Fibroblast of the conjunctiva (primary cell): ENCODE measurements at places on chromosomes 3 and 15.

GRCh38 chr3:99741588-99741987, 76.1 kb upstream of the CMSS1 start:
- DNase-seq: no peak

DNA sequence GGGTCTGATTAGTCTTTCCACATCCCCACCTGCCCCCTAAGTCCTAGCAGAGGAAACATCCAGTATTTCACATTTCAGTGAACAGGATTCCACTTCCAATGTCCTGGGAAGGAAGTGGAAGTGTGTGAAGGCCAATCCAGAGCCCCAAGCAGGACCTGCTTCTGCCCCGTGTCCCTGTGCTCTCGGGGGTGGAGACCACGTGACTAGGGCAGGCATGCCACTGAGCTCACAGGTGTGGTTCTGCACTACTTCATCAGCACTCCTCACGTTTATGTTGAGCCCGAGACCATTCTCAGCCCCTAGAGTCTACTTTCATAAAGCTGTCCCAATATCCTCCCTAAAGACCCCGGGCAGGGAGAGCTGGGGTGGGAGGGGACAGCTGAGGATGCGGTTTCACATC, 84.3 kb downstream of the RAB11A start:
- DNase-seq: no peak

- no peak for DNase-seq
These were observed 12.3 kb upstream of the CDAN1 start for GRCh38 chr15:42749266-42749665.

- DNase-seq: no peak
These were observed 226.7 kb upstream of the MCTP2 start for GRCh38 chr15:94004697-94005096.

GRCh38 chr3:147412917-147413685, 3.9 kb downstream of the ZIC1 start:
- DNase-seq: no peak

DNA sequence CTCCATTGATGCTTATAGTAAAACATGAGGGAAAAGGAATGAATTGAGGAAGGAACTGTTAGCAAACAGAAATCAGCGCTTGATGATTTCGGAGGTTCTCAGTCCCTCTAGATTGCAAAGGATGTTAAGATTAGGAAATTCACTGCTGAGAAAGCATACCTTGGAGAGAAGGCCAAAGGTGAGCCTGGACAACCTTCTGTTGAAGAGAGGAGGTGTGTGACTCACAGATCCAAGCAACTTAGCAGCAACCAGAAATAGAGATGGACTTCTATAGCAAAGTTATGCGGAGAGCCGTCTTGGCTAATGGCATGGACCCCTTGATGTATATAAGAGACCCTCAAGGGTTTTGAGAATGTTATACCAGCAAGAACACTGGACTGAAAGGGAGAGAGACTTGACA, 114.3 kb downstream of the EEFSEC start:
- DNase-seq: no peak

DNA sequence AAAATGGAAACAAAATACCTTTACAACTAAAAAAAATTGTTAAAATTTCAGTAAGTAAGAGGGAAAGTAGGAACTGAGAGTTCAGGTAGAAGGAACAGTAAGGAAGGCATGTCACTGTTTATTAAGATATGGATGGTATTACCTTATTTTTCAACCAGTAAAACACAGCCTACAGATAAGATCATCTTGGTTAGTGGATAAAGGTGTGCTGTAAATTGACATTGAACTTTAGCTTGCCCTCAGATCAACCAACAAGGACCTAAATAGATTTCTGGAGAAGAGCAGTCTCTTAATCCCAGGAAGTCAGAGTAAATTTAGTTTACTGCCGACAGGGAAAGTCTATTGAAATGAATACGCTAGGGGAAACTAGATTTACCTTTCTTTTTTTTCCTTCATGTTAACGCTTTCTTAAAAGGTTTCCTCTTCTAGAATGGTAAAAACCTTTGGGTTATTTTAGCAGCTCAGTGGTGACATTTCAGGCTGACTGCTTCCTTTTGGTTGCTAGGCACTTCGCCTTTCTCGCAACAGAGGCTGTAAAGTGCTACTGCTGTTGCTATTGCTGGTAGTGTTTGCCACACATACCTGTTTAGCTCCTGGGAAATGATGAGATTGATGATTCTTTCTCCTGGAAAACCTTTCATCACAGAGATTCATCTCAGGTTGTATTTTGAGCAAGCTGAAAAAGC, 12.9 kb downstream of the DZIP3 start:
- DNase-seq: no peak

DNA sequence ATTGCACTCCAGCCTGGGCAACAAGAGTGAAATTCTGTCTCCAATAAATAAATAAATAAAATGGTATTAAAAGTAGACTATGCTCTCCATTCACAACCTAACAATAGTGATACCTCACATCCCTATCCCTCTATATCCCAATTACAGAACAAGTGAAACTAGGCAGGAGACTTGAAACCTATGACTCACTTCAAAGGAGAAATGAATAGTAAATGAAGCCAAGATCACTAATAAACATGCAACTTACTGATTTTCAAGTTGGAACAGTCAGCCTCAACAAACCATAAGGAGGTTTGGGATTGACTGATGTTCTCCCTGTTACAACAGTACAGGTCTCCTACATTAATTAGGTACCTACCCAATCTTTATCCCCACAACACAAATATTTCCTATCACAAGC, 103.4 kb downstream of the GSK3B start:
- DNase-seq: no peak

DNA sequence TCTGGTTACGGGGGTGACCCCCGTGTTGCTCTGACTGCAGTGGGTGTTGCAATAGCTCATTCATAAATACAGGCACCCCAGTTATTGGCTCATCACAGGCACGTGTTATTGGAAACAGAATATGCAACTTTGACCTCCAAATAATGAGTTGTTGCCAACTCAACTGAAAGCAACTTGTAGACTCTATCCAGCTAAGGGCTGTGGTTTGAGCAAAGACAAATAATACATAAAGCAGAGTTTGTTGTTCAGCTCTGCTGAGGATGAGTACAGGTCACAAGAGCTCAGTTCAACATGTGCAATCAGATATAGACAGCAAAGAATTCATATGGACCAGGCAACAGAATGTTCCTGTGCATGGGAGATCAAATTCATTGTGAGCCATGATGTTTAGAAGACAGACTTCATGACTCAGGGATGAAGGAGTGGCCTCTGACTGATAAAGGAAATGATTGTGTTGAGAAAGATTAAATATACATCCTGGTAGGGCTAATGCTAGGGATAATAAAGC, 87.6 kb upstream of the LRIG1 start:
- peak; percentile 72 for DNase-seq

DNA sequence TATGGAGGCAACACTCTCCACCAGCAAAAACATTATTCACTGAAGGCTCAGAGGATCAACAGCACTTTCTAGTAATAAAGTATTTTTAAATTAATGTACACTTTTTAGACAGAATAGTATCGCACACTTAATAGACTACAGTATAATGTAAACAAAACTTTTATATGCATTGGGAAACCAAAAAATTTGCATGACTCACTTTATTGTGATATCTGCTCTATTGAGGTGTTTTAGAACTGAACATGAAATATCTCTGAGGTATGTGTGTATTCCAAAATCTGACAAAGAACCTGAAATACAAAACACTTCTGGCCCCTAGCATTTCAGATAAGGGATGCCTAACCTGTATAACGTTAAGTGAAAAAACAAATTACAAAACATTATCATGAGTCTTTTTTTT, 99.7 kb downstream of the PRICKLE2 start:
- no peak for DNase-seq

GRCh38 chr3:30616347-30617027, 10.1 kb downstream of the TGFBR2 start:
- no peak for DNase-seq

GRCh38 chr3:98519351-98519750, 3.4 kb downstream of the CLDND1 start:
- no peak for DNase-seq

DNA sequence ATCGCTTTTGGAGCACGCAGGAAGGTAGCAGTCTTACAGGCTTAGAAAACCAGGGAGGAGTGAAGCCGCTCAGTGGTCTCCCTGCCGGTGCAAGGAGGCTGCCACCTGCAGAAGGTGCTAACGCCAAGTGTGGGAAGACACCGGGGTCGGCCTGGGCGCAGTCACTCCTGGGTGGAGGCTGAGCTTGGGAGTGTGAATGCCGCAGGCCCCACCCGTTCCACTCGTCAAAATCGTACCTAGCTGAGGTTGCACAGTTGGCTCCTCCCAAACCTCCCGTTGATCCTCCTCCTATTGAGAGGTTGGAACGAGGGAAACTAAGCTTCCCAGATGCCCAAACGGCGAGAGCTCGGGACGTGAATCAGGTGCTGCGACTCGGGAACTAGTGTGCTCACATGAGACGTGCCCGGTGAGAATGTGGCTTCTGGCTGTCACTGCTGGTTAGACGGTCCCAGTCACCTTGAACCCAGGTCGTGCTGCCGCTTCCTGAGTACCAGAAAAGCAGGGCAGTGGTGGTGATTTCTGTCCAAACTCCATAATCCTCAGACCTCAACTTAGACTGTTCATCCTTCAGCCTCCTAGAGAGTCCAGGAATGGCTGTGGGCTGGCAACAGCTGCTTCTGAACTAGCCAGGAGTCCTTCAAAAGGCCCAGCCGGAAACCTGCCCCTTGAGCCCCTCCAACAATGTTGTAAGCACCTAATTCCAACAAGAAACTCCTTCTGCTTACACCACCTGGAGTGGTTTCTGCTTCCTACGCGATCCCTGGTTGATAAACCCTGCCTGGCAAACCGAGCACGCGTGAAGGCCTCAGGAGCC, 156.0 kb downstream of the XXYLT1 start:
- no peak for DNase-seq

DNA sequence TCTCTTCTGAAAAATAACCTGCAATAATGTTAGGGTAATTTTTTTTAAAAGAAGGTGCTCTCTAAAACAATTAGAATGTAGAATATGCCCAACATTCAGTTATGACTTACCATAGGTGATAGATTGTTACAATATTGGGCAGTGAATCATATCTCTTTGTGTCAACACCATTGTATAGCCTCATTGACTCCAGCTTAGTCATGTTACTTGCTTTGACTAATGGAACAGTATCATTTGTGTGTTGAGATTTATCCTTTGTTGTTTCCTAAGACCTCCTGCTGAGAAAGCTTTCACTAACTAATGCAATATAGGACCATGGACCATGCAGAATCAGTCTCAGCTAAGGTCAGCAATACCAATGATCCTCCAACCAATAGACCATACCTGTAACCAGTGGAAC, 1106.4 kb downstream of the SI start:
- no peak for DNase-seq

- no peak for DNase-seq
These were observed 127.1 kb downstream of the FMN1 start for GRCh38 chr15:33067456-33067855.

GRCh38 chr15:39919748-39920509, at the start of gene GPR176:
GPR176 (minus strand) TSS chr15:39920266; CDS start chr15:39920026, 240 bp downstream.
- peak; percentile 85 for DNase-seq

DNA sequence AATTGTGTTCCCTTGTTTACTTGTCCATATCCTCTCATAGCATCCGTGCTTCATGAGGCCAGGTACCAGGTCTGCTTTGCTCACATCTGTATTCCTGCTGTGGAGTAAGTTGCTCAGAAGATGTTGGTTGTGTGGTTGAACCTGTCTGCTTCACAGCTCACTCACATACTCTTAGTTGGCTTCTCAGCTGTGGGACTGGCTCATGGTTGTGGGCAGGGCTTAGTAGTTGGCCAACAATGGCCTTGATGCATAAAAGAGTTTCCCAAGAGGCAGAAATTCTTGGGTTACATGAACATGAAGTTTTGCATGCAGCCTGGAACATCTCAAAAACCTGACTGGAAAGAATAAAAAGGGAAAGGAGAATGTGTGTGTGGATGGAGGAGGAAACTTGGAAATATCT, 17.0 kb downstream of the CELF6 start:
- DNase-seq: no peak

- DNase-seq: peak; percentile 33
These were observed 430.7 kb upstream of the CFAP20DC start for GRCh38 chr3:59480486-59480995.

- DNase-seq: no peak
These were observed 9.8 kb downstream of the SLC24A1 start for GRCh38 chr15:65631503-65631902.

GRCh38 chr15:59886441-59886840, 117.7 kb upstream of the FOXB1 start:
- no peak for DNase-seq

- DNase-seq: no peak
These were observed 142.9 kb upstream of the MRPL3 start for GRCh38 chr3:131645638-131646037.

DNA sequence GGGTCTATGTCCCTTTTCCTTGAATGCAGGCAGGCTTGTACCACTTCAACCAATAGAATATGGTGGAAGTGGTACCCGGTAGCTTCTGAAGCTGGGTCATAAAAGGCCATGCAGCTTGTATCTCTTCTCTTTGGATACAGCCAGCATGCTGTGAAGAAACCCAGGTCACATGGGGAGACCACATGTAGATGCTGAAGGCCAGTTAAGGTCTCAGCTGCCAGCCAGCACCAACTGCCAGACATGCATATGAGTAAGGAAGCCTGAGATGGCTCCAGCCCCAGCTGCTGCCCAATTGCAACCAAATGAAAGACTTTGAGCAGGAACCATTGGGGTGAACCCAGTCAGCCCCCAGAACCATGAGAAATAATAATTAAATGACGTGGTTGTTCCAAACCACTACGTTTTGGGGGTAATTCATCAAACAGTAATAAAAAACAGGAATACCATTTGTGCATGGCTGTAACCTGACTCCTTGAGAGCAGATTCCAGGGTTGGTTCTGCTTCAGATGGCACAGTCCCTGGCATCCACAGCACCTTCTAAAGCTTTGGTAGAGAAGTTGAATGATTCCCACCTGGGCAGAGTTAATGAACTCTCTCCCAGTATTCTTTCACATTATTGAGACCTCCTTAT, 3.8 kb downstream of the RBP2 start:
- no peak for DNase-seq

DNA sequence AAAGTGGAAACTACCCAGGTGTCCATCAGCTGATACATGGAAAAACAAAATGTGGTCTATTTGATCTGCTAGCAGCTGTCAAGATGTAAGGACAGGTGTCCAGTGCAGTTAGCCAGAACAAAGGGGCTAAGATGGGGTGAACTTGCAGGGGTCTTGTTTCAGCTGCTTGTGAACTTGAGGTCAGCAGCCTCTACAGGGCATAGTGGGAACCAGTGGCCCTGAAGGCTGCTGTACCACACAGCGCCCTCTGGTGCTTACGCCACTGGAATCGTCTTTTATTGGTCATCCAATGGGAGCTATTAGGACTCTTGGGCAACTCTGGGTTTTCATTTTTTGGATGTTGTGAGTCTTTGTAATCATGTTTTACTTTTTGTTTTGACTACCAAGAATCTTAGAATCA, 62.2 kb upstream of the CTSH start:
- DNase-seq: peak; percentile 21

- DNase-seq: no peak
These were observed 800.7 kb downstream of the NAALADL2 start for GRCh38 chr3:175659670-175660350.
